NAMALWA (cell line): ENCODE measurements at places on chromosomes 11 and 22.

GRCh38 chr11:73230931-73231330 lies 12.8 kb downstream of the P2RY2 start:
- DNase-seq: no peak

DNA sequence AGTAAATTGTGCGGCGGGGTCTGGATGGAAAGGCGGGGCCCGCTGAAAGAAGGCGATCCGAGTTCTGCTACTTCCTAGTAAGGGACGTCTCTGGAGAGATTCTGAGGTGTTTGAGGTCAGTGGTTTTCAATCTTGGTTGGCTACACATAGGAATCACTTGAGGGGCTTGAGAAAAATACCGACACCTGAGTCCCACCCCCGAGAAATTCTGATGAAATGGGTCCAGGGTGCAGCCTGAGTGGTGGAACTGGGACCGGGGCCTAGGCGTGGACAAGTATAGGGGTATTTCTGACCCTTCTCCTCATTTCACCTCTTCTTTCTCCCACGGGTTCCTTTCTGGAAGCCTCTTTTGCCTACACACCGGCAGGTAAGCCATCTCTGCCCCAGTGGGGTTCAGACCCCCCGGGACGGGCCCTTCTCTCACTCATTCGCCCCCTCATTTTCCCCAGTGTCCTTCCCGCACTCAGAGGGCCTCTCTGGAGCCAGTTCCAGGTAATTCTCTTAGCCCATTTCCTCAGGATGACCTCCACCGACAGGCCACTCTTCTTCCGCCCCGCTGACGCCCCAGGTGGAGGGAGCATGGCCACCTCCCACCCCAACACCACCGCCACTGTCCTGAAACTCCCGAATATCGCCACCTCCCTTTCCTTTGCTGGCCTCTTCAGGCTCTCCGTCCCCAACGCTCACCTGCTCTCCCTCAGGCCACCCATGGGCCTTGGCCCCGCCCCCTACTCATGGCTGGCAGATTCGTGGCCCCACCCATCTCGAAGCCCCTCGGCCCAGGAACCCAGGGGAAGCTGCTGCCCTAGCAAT lies 11.8 kb downstream of the ROBO3 start:
- DNase-seq: no peak

DNA sequence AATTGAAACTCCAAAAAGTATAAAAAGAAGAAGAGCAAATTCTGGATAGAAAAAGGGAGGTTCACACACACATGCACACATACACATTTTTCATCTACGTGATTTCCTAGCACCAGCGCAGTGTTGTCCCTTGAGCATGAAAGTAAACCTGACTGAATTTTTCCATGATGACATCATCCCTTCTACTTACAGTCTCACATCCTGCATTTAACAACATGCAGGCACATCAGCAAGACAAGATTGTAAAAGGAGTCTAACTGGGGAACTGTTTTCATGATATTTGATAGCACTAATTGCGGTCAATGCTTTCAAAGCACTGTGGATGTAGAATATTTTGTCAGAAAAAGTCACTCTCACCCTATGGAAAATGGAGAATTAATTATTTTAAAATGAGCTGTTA lies 36.6 kb downstream of the GAS2 start:
- no peak for DNase-seq

- no peak for DNase-seq
Observed at GRCh38 chr11:72361321-72361720, 73.0 kb downstream of the CLPB start.

DNA sequence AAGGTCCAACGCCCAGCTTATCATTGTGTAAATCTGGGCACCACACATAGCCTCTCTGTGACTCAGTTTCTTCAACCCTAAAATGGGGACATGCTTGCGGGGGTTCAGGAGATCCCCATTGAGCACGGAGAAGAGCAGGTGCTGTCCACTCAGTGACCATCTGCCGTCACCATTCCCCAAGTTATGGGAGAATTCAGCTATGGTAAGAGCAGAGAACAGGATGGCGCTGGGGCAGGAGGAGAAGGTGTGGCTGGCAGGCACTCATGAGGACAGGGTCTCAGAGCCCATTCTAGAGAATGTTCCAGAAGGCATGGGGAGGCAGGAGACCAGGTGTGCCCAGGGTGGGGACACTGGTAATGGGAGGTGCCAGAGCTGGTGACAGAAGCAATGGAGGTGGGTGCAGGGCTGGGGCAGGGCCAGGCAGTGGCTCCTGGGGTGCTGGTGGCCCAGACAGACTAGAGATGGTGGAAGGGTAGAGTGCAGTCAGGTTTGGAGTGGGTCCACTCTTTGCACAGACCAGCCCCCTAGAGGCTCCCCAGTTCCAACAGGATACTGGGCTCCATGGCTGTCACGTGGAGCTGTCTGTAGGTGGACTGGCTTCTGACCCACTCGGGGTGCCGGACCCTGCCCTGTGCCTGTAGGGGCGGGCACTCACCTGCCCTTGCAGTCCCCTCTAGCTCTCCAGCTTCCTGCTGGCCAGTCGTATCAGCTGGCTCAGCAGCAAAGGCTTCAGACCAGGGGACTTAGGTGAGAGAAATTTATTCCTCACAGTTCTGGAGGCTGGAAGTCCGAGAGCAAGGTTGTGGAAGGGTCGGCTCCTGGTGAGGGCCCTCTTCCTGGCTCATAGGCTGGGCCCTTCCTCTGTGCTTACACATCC lies 84.7 kb downstream of the CDKN1C start:
- DNase-seq: no peak

DNA sequence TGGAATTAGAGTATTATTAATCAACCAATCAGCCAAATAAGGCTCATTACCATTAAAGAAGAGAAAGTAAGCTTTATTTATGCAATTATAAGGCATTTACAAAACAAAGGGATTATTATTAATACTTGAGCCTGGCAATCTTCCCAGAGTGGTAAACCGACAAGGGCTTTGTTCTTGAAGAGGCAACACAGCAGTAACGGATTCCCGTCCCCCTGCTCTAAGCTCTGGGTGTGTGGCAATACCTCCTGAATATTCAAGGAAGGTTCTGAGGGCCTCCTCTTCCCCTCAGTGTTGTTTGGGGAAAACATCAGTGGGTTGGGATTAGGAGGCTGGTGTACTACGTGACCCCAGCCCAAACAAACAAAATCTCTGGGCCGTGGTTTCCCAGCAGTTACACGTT lies 176.5 kb downstream of the TENM4 start:
- DNase-seq: no peak

DNA sequence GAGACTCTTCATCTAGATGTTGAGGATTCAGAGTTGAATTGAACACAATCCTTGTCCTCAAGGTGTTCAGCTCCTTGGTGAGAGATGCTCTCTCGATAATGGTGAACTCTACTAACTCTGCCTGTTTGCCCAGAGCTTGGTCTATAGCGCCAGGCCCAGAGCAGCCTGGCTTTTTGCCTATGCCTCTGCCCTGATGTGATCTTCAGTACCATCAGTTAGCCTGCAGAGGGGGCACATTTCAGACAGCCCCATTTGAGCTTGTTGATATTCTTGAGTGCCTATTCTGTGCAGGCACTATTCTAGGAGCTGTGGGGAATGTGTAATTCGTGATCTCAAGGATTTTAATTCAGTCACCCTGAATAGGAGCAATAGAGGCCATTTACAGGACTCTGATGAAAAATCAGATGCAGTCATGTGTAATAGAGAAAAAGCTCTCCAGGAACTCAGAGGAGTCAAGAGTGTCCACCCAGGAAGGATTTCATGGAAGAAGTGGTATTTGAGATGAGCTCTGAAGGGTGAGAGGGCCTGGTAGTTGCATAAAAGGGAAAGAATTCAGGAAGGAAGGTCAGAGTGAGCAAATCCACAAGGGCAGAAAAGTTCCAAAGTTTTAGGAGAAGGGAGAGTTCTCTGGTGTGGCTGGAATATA lies 19.3 kb downstream of the GTPBP1 start:
- peak; percentile 80 for DNase-seq

DNA sequence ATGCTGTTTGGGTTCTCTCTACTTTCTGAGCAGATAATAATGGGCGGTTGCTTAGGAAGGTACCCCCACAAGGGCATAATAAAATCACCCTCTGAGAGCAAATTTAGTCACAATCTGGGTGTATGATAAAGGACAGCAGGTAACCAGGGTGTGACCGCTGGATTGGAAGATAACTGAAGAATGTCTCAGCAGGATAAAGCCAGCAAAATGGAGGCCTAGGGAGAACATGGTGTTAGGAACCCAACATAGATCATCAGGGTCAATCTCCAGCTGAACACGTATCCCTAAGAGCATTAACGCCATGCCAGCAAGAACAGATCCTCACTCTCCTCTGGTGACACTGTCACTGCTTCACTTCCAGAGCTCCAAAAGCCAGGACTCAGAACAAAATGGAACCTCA lies 64.5 kb upstream of the SCUBE2 start:
- no peak for DNase-seq

- peak; percentile 93 for DNase-seq
Observed at GRCh38 chr22:46769191-46769675, 6.8 kb downstream of the TBC1D22A start.

DNA sequence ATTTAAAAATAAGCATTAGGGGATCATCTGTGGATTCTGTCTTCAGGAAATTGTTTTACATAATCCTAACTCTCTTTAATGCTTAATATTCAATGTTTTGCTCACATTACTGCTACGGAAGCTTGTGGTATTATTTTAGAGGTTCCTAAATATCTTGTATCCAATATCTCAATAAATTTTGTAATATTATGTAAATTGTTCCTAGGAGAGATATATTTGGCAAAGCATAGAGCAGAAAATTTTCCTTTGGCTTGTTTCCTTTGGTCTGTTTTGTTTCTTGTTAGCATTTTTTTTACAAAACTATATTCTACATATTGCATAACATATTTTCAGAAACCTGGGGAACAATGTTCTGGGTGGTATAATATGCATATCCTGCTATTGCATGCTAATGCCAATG lies 144.8 kb downstream of the GRIA4 start:
- DNase-seq: no peak

DNA sequence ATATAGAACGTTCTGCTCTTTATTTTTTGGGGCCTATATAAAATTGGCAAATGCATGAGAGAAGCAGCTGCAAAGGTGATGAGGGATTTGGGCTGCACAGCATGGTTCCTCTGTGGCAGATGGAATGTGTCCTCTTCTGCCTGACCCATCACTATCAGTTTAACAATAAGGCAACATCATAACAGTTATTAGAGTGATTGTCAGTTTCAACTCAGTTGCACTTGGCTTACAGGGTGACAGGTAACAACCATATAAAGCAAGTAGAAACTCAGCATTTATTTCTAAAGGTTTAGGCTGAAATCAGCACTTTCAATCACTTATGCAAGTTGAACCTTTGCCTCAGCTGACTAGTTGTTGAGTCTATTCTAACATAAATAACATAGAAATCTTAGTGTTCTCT lies 935.4 kb upstream of the CHORDC1 start:
- DNase-seq: no peak

DNA sequence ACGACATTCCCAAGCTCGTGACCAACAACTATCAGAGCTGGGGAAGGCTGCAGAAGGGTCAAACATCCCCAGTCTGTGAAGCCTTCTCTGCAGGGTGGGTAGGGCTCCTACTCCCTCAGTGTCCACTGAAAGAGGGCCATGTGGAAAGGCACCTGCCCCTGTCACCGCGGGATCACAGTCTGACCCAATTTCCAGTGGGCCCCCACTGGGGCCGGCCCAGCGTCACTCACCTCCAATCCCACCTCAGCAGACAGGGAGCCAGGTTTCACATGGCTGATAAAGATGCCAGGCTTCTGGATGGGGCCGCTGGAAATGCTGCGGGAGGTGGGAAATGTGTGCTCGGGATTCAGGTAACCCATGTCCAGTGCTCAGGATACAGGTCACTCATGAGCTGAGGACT lies 20.0 kb downstream of the USH1C start:
- DNase-seq: no peak

DNA sequence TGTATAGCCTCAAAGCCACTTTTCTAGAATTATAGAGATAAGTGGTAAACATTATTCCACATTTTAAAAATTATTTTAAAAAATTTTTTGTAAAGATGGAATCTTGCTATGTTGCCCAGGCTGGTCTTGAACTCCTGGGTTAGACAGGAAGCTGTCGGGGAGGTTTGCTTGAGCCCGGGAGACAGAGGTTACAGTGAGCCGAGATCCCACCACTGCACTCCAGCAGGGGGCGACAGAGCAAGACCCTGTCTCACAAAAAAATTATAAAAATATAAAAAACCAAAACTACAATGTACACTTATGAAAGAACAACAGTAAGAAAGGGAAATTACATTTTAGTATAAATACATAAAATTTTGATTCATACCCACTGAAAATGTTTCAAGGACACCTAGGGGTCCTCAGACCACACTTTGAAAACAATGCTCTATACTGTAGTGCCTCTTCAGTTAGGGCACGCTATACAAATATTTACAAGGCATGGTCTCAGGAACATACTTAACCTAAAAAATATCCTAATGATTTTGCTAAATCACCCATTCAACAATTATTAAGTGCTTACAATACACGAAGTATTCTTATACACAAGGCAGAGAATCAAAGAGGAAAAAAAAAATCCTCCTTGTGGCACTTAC lies 111.2 kb downstream of the MRTFA start:
- peak; percentile 66 for DNase-seq

DNA sequence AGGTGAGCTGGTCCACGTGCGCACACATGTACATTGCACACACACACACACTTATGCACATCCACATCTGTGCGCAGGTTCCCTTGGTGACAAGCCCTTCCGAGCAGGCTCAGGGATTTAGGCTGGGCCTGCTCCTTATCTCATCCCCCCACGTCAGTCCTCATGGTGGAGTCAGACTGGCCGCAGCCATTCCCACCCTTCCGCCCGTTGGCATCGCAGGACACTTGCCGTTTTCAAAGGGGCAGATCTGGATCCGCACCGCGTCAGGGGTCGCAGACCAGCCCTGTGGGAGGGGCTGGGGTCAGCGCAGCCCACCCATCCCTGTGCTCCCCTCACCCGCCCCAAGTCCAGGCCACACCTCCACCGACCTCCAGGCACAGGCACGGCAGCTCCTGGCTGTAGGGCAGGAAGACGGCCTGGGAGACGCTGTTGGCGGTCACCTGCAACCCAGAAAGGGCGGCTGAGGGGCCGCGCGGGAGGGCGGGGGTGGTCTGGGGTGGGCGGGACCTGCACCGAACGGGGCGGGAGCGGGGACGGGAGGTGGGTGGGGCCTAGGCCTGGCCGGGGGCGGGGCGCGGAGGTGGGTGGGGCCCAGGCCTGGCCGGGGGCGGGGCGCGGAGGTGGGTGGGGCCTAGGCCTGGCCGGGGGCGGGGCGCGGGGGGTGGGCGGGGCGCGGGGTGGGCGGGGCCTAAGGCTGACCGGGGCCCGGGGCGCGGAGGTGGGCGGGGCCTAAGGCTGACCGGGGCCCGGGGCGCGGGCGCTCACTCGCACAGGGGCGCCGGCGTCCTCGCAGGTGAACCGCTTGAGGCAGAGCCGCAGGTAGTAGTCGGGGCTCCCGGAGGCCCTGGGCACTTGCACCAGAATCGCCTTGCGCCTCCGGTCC lies 13.3 kb downstream of the IL17REL start:
- no peak for DNase-seq
